ENCODE measurements at places on chromosomes 16 and 17.

DNA sequence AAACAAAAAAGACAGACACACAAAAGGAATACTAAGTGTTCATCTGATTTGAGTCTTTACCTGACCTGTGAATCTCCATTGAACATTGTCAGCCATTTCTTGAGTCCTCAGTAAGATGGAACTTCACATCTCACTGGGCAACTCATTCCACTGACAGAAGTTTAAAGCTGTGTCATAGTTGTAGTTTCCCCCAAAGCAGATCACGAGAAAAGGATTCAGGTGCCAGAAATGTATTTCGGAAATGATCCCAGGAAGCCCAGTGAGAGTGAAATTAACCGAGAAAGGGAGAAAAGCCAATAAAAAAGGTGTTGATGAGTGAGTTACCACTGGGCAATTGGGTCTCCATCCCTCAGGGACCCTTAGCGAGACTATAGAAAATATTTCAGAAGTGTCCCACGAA, 6.5 kb downstream of the CHD9 start:
- DNase-seq: no peak

DNA sequence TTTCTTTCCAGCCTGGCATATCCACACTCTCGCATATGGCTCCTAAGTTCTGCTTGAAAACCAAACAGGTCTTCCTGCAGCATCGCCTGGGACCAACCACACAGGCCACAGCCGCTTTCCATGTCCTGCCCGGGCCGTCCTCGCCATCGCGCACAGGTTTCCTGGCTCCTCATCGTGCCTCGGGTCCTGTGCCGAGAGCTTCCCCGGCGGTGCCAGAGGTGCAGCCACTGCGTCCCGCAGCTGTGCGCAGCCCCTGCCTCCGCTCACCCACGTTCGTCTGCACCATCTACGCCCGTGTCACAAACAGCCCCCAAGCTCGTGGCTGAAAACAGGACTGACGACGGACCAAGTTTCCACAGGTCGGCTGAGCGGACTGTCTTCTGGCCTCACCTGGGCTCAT, 6.3 kb upstream of the ZFPM1 start:
- no peak for DNase-seq

DNA sequence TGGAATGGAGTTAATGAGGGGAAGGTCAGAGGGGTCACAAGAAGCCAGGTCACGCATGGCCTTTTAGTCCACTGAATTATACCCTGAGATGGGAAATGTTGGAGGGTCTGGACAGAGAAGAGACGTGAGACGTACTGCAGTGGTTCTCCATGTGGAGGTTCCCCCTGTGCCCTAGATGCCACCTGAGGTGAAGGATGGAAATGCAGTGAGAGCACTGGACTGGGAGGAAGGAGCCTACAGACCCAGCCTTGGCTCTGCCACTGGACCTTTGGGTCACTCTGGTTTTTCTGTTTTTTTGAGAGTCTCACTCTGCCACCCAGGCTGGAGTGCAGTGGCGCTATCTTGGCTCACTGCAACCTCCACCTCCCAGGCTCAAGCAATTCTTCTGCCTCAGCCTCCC, 1.8 kb upstream of the PLSCR3 start:
- DNase-seq: no peak

DNA sequence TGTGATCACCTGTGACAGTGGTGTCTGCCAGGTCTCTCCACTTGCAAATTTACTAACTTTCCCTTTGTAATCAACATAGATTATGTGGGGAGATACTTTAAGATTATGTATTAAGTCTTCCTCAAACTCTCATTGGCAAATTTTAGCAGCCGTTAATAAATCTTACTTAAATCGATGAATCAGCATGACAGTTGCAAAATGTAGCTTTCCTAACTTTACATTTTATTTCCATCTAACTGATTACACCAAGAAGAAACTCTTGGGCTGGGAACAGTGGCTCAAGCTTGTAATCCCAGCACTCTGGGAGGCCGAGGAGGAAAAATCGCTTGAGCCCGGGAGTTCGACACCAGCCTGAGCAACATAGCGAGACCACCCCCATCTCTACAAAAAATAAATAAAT, 23.3 kb upstream of the CPNE2 start:
- no peak for DNase-seq

DNA sequence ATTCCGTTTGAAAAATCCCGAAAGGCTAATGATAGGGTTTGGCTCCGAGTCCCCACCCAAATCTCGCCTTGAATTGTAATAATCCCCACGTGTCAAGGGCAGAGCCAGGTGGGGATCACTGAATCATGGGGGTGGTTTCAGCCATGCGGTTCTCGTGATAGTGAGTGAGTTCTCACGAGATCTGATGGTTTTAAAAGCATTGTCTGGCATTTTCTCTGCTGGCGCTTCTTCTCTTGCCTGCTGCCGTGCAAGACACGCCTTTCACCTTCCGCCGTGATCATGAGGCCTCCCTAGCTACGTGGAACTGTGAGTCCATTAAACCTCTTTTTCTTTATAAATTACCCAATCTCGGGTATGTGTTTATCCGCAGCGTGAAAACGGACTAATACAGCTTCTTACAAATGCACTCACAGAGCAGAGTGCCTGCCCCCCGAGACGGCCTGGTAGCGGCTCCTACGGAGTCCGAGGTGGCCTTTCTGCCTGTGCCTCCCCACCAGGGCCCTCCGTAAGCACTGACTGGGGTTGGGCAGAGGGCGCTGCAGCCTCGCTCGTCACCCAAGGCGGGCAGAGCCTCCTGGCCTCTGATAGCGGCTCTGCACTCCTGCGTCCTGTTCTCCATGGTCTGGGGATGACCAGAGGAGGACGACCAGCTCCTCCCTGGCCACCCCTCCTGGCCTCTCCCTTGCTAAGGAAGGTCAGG, 131.7 kb downstream of the FOXL1 start:
- DNase-seq: no peak

DNA sequence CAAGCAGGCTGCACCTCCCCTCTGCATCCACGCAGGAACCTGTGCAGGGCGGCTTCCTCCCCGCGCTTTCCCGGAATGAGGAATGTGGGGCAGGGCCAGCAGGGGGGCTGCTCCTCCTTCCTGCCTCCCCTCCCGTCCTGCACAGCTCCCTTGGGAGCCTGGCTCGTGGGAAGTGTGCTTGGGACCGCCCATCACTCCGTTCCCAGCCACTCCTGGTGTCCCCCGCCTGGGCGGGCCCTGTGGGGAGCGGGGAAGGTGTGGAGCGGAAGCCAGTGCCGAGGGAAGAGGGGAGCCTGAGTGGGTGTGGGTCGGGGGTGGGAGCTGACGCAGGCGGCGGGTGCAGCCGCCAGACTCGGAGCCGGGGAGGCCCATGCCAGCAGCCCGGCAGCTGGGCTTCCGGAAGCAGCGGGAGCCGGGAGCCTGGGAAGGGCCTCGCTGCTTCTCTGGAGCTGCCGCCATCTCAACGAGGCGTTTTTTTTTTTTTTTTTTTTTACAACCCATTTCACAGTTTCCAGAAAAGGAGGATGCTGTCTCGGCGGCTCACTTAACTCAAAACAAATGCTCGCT, 24.1 kb downstream of the BAHCC1 start:
- DNase-seq: no peak

DNA sequence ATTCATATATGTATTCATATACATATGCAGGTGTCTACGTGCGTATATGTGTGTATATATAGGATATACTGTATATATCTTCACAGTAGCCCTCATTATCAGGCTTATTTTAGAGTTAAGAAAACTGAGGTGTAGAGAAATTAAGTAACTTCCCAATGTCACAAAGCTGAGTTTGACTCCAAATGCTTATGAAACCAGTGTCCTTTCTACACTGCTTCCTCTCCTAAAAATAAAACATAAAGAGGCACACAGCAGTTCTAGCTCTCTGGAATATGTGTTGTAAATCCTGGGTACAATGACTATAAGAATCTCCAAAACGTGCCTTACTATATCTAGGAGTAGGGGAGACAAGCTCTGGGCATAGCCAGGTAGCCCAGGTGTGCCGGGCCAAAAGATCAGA, 40.0 kb upstream of the CCL1 start:
- no peak for DNase-seq

DNA sequence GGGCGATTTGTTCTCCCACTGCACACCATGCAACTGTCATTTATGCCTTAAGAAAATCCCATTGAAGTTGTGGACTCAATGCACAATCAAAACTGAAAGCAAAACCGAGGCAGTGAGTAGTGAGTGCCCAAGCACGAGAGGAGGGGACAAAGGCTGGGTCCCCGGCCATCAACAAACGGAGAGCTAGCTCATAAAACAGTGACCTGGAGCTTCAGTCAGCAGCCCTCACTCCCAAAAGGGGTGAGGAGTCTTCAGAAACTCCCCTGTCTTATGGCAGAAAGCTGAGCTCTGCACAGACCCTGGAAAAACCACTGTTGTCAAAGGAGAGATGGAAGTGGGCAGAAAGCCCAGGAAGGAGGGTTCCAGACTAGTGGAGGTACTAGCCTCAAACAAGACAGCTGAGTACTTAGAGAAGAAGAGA, 96.9 kb downstream of the ADCY9 start:
- no peak for DNase-seq

GRCh38 chr16:49458243-49458642, 84.6 kb downstream of the C16orf78 start:
- no peak for DNase-seq

DNA sequence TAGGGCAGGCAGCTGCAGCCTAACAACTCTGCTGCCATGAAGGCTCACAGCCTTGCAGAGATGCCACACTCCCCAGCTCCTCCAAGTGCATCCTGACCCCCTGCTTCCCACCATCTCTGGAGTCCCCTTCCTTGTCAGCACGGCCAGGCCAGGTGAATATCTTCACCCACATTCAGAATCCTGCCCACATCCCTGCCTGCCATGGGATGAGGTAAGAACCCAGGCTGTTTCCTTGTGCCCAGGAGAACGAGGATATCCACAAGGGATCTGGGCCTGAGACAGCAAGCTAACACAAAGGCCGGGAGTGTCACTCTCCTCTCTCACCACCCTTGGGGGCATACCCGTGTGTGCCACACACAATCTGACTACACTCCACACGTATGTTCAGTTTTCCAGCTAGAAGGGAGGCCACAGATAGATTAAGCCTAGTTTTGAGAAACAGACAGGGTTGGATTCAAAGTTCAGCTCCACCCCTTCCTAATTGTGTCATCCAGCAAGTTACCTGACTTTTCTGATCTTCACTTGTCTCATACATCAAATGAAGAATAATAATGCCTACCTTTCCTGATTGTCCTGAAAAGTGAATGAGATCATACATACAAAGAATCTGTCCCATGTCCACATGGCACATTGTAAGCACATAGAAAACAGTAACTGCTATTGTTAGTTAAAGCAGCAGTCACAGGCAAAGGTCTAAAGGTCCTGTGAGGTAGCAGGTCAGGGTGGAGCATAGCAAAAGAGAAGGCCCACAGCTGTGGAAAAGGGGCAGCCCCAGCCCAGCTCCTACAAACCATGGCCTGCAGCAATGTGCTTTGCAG, 17.4 kb upstream of the SUPT4H1 start:
- DNase-seq: no peak

DNA sequence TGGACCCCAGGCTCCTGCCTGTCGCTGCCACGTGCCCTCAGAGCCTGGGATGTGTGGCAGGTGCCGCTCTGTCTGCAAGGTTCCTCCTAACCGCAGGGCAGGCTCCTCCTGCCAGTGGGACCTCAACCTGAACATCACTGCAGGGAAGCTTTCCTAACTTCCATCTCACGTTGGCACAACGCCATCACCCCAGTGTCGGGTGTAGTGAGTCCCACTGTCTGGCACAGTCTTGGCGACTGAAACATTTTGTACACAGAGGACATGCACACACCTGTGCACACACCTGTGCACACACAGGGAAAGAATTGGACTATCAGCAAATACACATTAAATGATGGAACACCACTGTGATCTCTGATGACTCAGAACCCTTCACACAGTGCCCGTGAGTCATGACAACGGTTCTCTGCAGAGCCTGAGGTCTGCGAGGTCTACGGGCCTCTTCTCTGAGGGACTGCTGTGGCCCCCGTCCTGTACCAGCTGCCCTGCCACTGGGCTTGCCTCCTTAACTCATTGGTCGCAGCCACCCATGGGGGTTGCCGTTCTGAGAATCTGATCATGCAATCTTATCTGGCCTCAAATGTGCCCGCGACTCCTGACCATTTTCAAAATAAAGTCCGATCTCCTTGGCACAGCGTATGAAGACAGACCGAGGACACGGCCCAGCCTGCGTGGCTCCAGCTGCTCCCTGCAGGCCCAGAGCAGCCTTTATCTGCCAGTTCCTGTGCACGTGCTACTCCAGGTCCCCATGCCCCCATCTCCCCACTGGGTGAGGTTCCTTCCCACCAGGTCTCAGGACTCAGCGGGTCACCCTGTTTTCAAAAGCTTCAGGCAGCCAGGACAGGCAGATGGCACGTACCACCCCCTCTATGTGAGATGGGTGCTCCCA, 7.6 kb downstream of the CCDC57 start:
- peak; percentile 60 for DNase-seq

GRCh38 chr17:33873201-33873617, 381.9 kb upstream of the CCL2 start:
- no peak for DNase-seq

DNA sequence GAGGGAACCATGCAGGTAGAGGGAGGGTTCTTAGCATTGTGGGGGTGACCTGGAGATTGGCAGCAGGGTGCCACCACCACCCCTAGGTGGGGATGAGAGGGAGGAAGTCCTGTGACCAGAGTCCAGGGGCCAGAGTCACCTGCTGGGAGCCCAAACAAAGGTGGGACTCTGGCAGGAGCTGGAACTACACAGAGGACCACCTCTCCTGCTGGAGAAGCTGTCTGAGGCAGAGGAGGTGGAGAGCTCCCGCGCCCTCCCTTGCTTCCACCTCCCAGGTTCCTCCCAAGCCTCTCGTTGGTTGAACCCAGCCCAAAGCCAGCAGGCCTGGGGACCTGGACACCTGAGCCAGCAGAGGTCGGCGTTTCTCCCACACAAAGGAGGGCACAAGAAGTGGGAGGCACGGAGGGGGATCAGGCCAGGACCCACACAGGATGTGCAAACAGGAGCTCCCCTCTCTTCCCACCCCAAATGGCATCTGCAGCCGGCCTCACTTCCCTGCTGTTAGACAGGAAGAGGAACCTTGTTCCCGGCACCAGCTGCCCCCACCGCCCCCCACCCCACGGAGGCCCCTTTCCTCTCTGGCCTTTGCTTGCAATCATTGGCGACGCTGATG, 154.6 kb downstream of the SEC14L1 start:
- DNase-seq: no peak

- DNase-seq: peak; percentile 81
These were observed 1.2 kb downstream of the GPR142 start for GRCh38 chr17:74368341-74369081.
